ENCODE measurements at places on chromosomes 12 and 14.

- DNase-seq = no peak
Observed at GRCh38 chr12:123491056-123491455, 33.1 kb downstream of the SNRNP35 start.

DNA sequence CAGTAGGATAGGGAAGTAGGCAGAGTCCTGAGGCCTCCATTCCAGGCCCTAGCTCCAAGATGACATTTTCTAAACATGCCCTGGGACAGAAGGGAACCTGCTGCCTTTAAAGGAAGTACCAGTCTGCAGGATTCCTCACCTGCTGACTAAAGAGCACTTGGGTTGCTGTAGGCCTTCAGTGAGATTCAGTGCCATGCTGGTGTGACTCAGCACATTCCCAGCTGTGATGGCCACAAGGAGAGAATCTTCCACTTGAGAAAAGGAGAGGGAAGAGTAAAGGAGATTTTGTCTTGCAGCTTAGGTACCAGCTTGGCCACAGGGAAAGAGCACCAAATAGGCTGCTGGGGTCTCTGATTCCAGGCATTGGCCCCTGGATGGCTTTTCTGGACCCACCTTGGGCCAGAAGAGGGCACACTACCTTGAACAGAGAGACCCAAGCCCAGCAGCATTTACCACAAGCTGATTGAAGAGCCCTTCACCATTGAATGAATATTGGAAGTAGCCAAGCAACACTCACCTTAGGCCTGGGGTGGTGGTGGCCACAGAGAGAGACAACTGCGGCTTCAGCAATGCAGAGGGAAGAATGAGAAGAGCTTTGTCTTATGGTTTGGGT lies 498.3 kb downstream of the KCNH5 start:
- no peak for DNase-seq

- DNase-seq = no peak
Observed at GRCh38 chr12:89166525-89166934, 185.8 kb downstream of the DUSP6 start.

DNA sequence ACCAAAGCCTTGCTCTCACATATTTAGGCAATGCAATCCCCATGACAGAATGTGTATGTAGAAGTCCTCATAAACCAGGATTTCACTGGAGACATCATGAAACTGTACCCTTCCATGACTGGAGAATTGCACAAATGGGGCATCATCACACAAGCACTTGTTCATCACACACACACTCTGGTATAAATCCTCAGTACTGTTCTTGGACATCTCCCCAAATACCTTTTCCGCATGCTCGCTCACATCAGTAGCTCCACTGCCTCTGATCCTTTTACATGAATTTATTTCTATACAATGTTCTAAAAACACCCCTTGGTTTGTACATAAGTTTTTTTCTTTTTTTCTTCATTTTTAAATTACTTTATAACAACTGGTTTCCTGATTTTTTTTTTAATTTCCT lies 3.3 kb upstream of the ING4 start:
- DNase-seq = no peak

GRCh38 chr12:17304503-17305347 lies 698.8 kb upstream of the LMO3 start:
- DNase-seq = no peak

All from stimulated activated CD8-positive, alpha-beta memory T cell treated with anti-CD3 and anti-CD28 coated beads, Interleukin-4, amount 100 ng/mL, for 1 hour (primary cell).